Naive thymus-derived CD4-positive, alpha-beta T cell (primary cell): ENCODE measurements at places on chromosomes 2 and 18.

GRCh38 chr2:241263061-241263460 is 52.4 kb downstream of the HDLBP start:
- no peak for DNase-seq

DNA sequence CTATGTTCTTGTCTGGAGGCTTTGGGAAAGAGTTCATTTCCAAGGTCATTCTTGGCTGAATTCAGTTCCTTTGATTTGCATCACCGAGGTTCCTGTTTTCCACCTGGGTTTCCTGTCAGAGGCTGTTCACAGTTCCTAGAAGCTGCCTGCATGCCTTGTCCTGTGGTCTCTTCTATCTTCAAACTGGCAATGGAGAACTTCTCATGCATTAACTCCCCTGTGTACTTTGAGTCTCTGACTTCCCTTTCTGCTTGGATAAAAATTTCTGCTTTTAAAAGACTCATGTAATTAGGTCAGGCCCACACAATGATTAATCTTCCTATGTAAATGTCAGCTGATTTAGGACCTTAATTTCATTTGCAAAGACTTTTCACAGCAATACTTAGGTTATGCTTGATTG is 499.3 kb upstream of the FANCL start:
- no peak for DNase-seq

DNA sequence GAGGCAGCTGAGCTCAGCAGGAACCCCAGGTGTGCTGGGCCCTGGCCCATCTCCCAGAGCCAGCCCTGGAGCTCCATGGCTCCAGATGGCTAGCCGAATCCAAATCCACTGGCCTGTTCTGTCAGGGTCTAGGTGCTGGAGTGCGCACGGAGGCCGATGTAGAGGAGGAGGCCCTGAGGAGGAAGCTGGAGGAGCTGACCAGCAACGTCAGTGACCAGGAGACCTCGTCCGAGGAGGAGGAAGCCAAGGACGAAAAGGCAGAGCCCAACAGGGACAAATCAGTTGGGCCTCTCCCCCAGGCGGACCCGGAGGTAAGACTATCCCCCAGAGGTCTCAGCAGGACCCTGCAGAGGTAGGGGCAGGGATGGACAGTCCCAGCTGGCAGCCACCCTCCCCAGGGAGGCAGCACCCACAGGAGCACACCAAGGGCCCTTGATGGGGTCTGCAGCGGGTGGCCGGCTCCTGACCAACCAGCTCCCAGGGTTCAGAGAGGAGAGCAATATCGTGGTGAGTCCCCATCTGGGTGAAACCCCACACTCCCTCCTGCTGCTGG is 26.1 kb upstream of the PRLH start:
- no peak for DNase-seq

DNA sequence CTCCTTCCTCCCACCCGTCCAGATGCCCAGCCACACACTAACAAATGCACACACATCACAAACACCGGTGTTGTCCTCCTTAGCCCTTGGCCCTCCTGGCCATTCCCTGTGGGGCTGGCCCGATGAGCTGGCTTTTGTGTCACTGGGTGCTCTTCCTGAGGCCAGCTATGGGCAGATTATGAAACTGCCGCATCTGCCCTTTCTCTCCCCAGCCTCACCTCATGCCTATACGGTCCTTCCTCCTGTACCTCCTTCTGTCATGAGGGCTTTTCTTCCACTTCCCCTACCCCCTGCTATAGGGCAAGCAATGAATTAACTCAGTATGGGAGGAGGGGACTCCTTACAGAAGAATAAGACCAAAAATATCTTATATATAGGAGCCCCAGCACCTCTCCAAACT is 10.3 kb upstream of the INO80C start:
- no peak for DNase-seq

- peak; percentile 48 for DNase-seq
These were observed 80.9 kb downstream of the CHRNA1 start for GRCh38 chr2:174683392-174683759.

GRCh38 chr2:119255760-119256581 is 32.3 kb downstream of the STEAP3 start:
- no peak for DNase-seq

- no peak for DNase-seq
These were observed 1.3 kb downstream of the OSBPL6 start for GRCh38 chr2:178195390-178196166.

DNA sequence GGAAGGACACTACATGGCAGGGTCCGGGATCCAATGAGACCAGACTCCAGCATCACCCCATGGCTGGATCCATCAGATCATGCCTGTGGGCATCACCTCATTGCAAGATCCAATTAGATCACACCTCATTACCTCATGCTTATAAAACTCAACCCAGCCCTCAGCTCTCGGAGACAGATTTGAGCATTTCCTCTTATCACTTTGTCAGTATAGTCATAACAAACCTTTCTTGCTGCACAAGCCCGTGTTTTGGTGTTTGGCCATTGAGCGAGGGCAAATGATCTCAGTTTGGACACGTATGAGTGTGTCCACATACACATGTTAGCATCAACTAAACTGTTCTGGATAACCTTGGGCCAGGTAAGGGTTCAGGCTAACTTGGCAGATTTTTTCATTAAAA is 58.8 kb downstream of the CCDC195 start:
- DNase-seq = no peak

- DNase-seq = no peak
These were observed 192.5 kb upstream of the FOSL2 start for GRCh38 chr2:28199995-28200679.
